ENCODE measurements at places on chromosomes 5 and 9. TPM values are rescaled to one million over a fixed set of nuclear protein-coding genes. Genes with fewer than 3 reads are reported as not detected.

GRCh38 chr5:76657091-76657490 is 33.9 kb upstream of the F2RL2 start:
- DNase-seq, result no peak
- no peak overlapping the region for H3K27ac ChIP-seq
- no peak overlapping the region for H3K4me3 ChIP-seq
- peaks cover 39% of the 10 kb centered on the region for H3K4me1 ChIP-seq
- no peaks in the 10 kb centered on the region for H3K27me3 ChIP-seq
- H3K36me3 ChIP-seq, result no peaks in the 10 kb centered on the region

DNA sequence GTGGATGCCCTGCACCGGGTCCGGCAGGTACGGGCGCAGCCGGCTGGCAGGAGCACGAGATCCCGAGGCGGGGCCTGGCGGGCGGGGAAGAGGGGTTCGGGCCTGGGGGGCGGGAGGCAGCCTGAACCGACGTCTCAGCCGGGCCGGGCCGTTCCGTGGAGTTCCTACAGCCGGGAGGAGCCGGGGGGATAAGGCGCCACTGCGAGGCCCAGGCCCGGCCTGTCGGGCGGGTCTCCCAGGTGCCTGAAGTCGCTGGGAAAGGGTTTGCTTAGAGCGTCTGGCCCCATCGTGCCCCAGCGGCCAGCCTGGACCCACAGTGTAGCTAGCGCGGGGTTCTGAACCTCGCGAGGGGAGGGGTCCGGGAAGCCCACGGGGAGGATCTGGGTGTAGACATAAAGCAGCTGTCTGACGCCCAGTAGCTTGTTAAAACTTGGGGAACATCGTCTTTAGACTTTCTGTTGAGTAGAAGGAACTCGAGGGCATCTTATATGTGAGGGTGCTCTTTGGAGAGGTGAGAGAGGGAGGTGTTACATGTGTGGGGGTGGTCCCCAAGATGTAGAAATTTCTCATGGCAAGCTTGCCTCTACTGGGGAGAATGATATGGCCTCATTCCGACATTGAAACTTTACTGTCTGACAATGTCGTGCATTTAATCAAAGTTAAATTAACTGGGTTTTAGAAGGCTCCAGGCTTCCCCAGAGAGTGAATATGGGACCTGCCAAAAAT is 524 bp downstream of the FUBP3 start:
- H3K4me1 ChIP-seq, result peaks cover 8% of the 10 kb centered on the region
- no peak for DNase-seq
- H3K4me3 ChIP-seq, result peak overlapping the region; percentile 64
- peaks cover 3% of the 10 kb centered on the region for H3K27me3 ChIP-seq
- peaks cover 4% of the 10 kb centered on the region for H3K36me3 ChIP-seq

GRCh38 chr5:39148983-39149534 is 70.3 kb downstream of the FYB1 start:
- peak; percentile 77 for DNase-seq
- H3K27ac ChIP-seq, result peak overlapping the region; percentile 88
- H3K27me3 ChIP-seq, result no peaks in the 10 kb centered on the region
- H3K36me3 ChIP-seq, result no peaks in the 10 kb centered on the region
- peaks cover 10% of the 10 kb centered on the region for H3K4me1 ChIP-seq

Gene CDO1
- total RNA-seq, result 1.7 TPM

DNA sequence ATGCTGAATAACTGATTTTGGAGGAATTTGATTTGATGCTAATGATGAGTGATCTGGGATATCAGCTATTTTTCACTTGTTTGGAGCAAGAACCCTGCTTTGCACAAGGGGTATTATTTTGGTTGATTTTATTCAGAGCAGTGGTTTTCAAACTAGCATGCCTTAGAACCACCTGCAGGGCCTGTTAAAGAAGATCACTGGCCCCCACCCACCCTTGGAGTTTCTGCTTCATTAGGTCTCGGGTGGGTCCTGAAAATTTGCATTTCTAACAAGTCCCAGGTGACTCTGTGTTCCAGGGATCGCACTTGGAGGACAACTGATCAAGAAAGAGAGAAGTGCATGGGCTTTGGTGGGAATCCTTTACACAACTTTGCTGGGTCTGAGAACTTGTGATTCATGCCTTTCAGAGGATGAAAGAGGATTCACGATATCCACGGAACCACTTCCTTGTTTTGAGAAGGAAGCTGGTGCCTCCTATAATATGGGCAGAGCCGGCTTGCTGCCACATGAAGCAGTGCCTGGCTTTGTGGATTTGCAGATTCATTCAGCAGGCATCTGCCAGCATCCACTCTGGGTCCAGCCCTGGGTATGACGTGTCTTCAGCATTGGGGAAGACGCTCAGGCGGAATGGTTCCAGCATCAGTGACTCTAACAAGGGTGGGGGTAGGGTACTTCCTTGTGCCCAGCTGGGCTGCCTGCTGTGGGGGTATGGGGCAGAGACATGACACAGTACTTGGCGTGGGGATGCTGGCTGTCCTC is 106.6 kb upstream of the PITX1 start:
- H3K27ac ChIP-seq, result no peak overlapping the region
- H3K4me3 ChIP-seq, result no peak overlapping the region
- no peaks in the 10 kb centered on the region for H3K4me1 ChIP-seq
- peaks cover 13% of the 10 kb centered on the region for H3K27me3 ChIP-seq

DNA sequence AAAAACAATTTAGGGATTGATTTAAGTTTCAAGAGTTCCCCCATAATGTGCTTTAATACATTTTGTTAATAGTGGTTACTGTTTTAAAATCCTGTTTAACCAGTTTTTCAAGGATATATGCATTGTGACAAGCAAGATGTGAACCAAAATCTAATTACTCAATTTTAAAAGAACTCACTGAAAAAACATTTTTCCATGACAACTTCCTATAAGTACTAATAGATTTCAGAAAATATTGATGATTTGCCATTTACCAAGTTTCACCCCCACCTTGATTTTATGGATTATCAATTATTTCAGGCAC is 4.9 kb upstream of the DNAJC21 start:
- DNase-seq, result no peak
- H3K4me3 ChIP-seq, result no peak overlapping the region
- H3K27ac ChIP-seq, result no peak overlapping the region
- peaks cover 33% of the 10 kb centered on the region for H3K36me3 ChIP-seq
- peaks cover 19% of the 10 kb centered on the region for H3K4me1 ChIP-seq
- H3K27me3 ChIP-seq, result no peaks in the 10 kb centered on the region

Gene TAF11L10
- not detected for total RNA-seq

DNA sequence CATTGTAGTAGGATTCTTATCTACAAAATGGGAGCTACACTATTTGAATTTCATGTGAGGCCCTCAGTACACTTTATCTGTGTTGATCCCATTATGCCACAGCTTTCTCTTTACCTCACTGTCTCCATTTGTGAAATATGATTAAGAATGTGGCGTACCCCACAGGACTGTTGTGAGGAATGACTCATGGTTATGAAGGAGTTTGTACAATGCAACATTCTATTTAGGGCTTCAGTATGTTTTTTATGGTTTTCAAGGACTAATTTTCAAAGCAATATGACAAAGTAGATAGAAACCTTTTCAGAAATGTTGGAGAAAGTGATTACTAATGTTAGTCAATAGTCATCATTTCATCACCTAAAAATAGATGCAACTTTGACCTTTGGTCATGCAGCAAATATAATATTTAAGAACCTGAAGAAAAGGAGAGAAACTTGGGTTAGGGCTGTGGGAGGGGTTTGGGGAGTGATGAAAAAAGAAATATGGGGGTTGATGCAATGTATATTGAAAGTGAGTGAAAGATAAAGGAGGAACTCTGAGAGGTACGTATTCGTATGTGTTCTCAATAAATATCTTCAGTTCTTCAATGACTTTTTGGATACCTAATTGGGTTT is 53.7 kb upstream of the PIP5K1B start:
- peaks cover 4% of the 10 kb centered on the region for H3K27me3 ChIP-seq
- H3K4me3 ChIP-seq, result no peak overlapping the region
- DNase-seq, result no peak
- no peaks in the 10 kb centered on the region for H3K36me3 ChIP-seq
- H3K27ac ChIP-seq, result no peak overlapping the region

GRCh38 chr9:5920860-5921328 is 30.2 kb downstream of the MLANA start:
- H3K4me1 ChIP-seq, result no peaks in the 10 kb centered on the region
- no peak overlapping the region for H3K27ac ChIP-seq
- H3K27me3 ChIP-seq, result no peaks in the 10 kb centered on the region

Gene TAS2R1
- not detected for total RNA-seq

Gene PAIP1
- 81.6 TPM for total RNA-seq

GRCh38 chr5:160357861-160358411 is 12.5 kb downstream of the C1QTNF2 start:
- H3K4me3 ChIP-seq, result no peak overlapping the region
- DNase-seq, result no peak
- no peak overlapping the region for H3K27ac ChIP-seq

DNA sequence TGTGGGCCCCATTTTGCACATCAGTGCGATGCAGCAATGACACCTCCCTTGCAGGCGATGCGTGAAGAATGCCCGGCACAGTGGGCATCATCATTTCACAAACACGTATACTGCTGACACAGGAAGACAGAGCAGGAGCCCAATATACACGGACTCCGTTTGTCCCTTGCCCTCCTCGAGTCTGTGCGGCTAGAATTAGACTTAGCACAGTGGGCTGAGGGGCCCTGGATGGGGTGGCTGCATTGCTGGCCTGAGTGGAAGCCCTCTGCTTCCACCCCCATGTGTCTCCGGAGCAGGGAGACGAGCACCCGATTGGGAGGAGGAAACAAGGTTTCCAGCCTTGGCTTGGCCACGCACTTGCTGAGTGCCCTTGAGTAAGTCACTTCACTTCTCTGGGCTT is 40.8 kb downstream of the GSN start:
- peaks cover 13% of the 10 kb centered on the region for H3K36me3 ChIP-seq
- no peaks in the 10 kb centered on the region for H3K4me1 ChIP-seq
- H3K27ac ChIP-seq, result no peak overlapping the region
- DNase-seq, result no peak
- H3K27me3 ChIP-seq, result no peaks in the 10 kb centered on the region

DNA sequence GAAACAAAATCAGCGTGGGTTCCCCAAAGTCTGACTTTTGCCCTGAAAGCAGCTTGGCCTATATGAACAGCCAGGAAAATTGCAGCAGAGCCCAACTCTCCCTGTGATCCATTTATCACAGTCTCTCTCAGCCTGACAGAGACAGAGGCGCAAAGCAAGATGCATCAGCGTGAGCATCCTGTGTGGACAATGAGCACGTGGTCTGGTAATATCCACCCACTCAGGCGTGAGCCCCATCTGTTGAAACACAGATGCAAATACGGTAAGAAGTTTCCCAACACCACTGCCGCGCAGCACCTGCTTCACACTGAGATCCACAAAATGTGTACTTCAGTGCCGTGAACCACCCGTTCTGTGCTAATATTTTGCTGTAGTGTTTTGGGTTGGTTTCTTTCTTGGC is 114.6 kb downstream of the MRPL36 start:
- no peak for DNase-seq
- H3K4me3 ChIP-seq, result no peak overlapping the region
- H3K27me3 ChIP-seq, result no peaks in the 10 kb centered on the region
- no peaks in the 10 kb centered on the region for H3K4me1 ChIP-seq

Gene PCDHB2
- 0.23 TPM for total RNA-seq

GRCh38 chr5:149940077-149940574 is 4.5 kb downstream of the PDE6A start:
- no peak for DNase-seq
- H3K4me3 ChIP-seq, result no peak overlapping the region
- H3K27ac ChIP-seq, result no peak overlapping the region
- no peaks in the 10 kb centered on the region for H3K27me3 ChIP-seq
- H3K4me1 ChIP-seq, result peaks cover 33% of the 10 kb centered on the region

DNA sequence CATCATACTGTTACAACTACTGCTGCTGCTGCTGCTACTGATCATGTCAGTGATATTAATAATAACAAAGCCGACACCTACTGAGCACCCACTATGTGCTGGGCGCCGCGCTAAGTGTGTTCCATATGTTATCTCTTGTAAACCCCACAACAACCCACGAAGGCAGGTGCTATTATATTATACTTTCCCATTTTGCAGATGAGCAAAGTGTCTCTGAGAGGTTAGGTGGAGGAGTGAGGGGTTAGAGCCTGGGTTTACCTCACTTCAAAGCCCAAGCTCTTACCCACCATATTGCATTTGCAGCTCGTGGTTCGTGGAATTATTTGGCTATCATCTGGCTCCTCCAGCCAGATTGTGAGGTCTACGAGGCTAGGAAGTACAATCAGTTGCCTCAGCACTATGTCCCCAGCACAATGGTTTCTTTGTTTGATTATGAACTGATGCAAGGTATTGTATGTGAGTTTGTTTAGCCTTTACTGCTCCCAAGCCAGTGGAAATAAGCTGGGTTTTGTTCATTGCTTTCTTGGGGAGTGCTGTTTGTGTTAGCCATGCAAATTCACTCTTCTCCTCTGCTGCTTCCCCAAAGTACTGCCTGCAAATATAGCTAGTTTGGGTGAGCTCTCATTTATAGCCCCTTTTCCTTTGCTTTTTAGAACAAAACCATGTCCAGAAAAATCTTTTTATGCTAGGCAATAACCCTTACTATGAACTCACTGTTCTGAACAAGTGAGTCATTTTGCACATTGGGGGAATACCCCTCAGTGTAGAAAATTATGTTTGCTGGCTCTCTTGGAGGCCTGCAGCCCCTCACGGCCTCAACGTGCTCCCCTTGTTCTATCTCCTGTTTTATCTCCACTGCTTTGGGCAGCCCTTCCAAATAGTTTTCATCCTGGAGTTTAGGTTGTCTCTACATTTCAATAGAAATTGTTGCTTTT is 47.9 kb downstream of the ALG2 start:
- DNase-seq, result no peak
- H3K36me3 ChIP-seq, result no peaks in the 10 kb centered on the region
- no peak overlapping the region for H3K4me3 ChIP-seq
- H3K27ac ChIP-seq, result no peak overlapping the region
- no peaks in the 10 kb centered on the region for H3K4me1 ChIP-seq

DNA sequence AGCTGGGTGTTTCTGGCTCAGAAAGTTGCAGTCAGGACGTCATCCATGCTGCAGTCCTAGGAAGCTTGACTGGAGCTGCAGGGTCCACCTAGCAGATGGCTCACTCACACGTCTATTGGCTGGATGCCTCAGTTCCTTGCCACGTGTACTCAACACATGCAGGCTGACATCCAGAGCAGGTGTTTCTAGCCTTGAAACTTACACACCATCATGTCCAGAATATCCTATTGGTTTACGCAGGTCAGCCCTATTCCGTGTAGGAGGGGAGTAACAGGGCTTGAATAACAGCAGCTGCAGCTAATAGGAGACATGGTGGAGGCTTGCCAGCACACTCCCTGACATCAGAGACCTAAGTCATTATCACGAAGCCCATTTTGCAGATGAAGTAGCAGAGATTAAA is 473.5 kb downstream of the ACTL7B start:
- no peaks in the 10 kb centered on the region for H3K36me3 ChIP-seq
- no peaks in the 10 kb centered on the region for H3K27me3 ChIP-seq
- no peaks in the 10 kb centered on the region for H3K4me1 ChIP-seq
- no peak overlapping the region for H3K27ac ChIP-seq

GRCh38 chr5:140882591-140882899 is 621 bp downstream of the PCDHA13 start:
- H3K4me1 ChIP-seq, result no peaks in the 10 kb centered on the region
- H3K27ac ChIP-seq, result no peak overlapping the region
- H3K4me3 ChIP-seq, result no peak overlapping the region
- no peak for DNase-seq
- H3K27me3 ChIP-seq, result no peaks in the 10 kb centered on the region

GRCh38 chr9:104553261-104553660 is 15.7 kb upstream of the OR13C8 start:
- H3K27ac ChIP-seq, result no peak overlapping the region
- no peak overlapping the region for H3K4me3 ChIP-seq
- H3K27me3 ChIP-seq, result no peaks in the 10 kb centered on the region
- DNase-seq, result no peak

Gene GAPT
- total RNA-seq, result not detected
